ENCODE measurements at places on chromosomes 5 and 9. TPM values are rescaled to one million over a fixed set of nuclear protein-coding genes. Genes with fewer than 3 reads are reported as not detected.

The CDK5RAP2 gene
- 44.5 TPM for total RNA-seq

The OLFM1 gene
- total RNA-seq: 0.07 TPM

DNA sequence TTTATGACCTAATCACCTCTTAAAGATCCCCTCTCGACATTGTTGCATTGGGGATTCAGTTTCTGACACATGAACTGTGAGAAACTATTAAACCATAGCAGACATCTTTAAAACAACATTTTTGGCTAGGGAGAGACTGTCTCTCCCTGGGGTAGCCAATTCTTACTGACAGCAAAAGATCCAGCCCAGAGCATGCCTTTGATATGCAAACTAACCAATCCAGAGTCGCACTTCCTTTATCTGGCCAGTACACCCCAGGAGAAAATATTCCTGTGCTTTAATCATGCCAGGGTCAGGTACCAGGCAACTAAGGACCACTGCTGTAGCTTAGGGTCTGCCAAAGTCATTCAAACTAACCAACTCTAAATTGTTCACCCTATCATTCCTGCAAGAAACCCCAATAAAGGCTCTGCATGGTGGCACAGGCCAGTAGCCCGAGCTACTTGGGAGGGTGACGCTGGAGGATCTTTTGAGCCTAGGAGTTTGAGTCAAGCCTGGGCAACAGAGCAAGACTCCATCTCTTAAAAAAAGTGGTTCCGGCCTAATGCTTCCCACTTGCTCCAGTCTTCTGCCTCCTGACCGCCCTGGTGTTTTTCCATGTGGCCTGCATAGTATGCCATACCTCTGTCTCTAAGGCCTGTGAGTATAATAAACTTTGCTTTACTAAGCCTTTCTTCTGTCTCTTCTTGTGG lies 62.3 kb upstream of the DAPK1 start:
- no peak for DNase-seq

GRCh38 chr9:138102246-138103051 lies 224.9 kb downstream of the CACNA1B start:
- no peak for DNase-seq

- no peak for DNase-seq
Measured at GRCh38 chr9:133534346-133535291, at the start of gene ADAMTSL2. Gene ADAMTSL2 (plus strand): TSS chr9:133534704. CDS start chr9:133536713, 2,009 bp downstream.

The TAF11L3 gene
- total RNA-seq: not detected

The BSPRY gene
- total RNA-seq: 0.04 TPM

DNA sequence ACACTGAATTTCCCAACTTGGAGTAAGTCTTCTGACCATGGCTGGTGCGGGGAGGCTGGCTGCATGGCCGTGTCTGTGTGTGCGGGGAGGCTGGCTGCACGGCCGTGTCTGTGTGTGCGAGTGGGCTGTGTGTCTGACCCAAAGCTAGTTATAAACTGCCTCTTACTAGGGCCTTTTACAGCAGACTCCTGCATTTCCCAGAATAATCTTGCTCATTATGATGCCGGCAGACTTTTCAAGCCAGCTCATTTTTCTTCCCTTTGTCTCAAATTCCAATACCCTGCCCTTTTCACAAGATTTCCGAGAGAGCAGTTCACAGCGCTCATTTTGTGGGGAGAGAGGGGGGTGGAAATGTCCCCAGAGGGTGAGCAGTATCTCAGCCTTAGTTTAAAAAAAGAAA lies 470.7 kb upstream of the BRINP1 start:
- no peak for DNase-seq
